Activated T-cell treated with anti-CD3 and anti-CD28 coated beads for 48 hours (primary cell): ENCODE measurements at places on chromosomes 11 and 22.

DNA sequence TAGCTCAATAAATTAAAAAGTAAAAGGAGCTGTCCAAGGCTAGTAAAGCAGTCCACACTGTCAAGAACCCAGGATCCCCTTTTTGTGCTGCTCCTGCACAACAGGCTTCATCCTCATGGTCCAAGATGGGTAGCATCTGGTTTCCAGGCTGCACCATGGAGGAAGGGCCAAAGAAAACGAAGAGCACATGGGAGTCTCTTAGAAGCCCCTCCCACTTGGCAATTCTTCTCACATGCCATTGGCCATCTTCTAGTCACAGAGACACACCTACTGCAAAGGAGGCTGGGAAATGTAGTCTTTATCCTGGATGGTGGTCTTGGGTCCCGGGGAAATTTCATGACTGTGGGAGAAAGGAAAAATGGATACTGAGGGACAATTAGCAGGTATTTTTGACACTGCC lies 37.8 kb downstream of the PRR5L start:
- no peak for DNase-seq

DNA sequence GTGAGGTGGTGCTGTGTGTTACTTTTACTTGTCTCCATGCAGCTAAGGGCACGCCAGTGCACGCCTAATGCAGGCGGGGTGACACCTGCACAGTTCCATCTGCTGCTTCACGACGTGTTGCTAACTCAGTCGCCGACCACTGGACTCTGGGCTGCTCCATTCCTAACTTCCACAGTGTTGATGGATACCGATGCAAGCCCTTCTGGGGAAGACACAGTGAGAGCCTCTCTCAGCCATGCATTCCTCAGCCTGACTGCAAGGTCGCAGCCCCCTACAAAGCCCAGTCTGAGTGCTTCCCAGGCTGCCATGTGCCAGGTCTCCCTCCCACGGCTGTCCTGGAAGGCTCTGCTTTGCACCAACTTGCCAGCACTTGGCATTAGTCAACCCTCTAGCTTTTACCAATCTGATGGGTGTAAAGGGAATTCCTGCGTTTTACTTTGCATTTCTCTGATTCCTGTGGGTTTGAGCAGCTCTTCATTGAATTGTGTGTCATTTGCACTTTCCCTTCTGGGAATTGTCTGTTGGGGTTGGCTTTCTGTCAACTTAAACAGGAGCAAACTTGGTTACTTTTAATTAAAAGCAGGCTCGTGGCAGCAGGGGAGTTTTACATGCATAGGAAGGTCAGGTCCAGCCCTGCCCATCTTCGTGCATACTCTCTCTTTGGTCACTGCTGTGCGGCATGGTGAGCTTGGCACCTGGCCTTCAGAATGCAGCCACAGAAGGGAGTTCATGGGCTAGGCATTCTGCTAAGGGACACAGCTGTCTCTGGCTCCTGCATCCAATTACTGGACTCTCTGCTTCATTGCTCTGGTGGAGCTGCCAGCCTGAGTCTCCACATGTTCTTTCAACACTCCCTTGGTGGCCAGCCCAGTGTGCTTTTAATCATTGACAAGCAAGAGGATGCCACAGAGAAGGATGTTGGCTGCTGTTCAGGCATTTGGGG lies 34.6 kb upstream of the SHANK2 start:
- no peak for DNase-seq

- no peak for DNase-seq
Measured at GRCh38 chr11:126413426-126413825, 57.9 kb downstream of the ST3GAL4 start.

- no peak for DNase-seq
Measured at GRCh38 chr11:6142936-6143335, 27.2 kb downstream of the OR52B2 start.

GRCh38 chr11:40338739-40339138 lies 1120.7 kb downstream of the LRRC4C start:
- no peak for DNase-seq

DNA sequence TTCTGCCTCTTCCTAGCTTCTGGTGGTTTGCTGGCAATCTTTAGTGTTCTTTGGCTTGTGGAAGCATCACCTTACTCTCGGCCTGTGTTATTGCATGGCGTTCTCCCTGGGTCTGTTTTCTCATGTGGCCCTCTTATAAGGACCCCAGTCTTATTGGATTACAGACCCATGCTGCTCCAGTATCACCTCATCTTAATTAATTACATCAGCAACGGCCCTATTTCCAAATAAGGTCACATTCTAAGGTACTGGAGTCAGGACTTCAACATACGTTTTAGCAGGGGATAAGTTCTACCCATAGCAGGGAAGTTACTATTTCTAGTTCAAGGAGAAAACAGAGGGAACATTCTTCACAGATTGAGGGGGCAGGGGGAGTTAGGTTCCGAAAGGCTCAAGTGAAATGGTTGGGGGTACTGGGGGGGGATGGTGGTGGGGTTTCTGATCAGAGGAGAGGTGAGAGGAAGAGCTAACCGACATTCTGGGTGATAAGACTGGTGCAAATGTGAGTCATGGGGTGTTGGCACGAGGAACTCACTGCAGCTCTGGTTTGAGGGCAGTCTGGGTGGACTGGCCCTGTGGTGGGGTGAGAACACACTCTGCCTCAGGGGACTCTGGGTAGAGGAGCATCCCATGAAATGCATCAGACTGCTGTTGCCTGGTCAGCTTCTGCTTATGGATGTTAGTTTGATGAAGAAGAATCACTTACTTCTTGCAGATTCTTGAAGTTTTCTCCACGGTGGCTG lies 51.5 kb upstream of the ZBED5 start:
- DNase-seq = no peak

- no peak for DNase-seq
Measured at GRCh38 chr11:61384271-61385242, 7.8 kb upstream of the TMEM216 start.

DNA sequence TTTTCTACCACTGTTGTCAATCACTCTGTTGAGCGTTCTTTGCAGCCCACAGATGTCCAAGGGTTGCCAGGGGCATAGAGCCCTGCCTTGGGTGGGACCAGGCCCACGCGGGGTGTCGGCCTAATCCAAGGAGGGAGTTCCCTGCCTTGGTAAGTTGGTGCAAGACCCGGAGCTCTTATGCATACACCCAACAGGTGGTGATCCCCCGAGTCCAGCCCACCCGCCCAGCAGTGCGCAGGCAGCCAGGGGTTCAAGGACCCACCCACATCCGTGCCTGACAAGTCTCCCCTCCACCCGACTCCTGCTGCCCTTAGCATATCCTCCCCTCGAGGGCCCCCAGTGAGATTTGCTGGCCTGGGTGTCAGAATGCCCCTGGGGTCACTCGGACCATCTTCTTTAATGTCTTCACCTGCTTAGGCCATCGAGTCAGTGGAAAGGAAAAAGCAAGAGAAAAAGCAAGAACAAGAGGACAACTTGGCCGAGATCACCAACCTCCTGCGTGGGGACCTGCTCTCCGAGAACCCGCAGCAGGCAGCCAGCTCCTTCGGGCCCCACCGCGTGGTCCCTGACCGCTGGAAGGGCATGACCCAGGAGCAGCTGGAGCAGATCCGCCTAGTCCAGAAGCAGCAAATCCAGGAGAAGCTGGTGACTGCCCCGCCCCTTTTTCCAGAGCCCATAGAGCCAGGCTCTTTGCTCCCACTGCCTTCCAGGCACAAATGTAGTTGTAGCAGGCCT lies 12.2 kb downstream of the RIBC2 start:
- no peak for DNase-seq

- DNase-seq = no peak
Measured at GRCh38 chr11:44695169-44695833, 31.5 kb upstream of the TSPAN18 start.
